ENCODE measurements at places on chromosomes 2 and 18.

- no peak for DNase-seq
These were observed 161.5 kb downstream of the TGIF1 start for GRCh38 chr18:3611313-3612090.

DNA sequence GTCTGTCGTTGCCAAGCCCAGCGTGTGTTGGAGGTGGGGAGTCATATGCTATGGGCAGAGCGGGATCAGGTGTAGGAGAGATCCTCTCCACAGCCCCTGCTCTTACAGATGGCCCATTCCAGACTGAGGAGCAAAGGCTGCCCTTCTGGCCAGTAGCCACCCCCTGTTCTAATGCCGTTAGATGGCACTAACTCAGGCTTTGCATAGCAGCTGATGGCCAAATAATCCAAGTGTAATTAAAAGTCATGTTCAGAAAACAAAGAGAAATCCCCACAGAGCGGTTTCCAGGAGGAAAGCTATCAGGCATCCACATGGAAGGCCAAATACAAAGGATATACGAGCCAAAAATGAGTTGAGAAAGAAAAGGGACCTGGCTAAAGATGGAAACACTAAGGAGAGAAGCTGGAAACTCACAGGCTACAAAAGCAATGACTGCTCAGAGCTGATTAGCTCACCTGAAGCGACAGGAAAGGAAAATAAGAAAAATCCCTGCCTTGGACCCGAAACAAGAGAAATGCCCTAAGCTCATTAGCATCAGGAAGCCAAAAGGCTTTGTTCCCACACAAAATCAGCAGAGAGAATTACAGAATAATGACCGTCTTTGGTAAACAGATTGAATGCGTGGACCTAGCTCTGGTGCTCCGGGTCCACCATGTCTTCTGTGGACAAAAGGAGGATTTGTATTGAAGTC lies 1002.4 kb upstream of the KLHL29 start:
- no peak for DNase-seq

DNA sequence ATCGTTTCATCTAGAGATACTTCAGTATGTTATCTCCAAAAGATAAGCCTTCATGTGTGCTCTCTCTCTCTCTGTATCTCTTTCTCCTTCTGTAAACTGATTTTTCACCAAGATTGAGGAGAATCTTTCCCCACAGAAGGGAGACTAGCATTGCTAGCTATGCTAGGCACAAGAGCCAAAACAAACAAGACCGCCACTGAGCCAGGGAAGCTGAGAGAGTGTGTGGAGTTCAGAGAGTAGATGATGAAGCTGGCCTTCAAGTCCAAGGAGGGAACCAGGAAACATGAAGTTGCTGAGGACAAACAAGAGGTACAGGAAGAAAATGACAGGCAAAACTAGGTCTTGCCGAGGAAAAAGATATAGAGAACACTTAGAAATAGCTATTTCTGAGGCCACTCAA lies 23.4 kb downstream of the DAPL1 start:
- no peak for DNase-seq

GRCh38 chr2:217387776-217388387 lies 528.0 kb upstream of the TNP1 start:
- no peak for DNase-seq

DNA sequence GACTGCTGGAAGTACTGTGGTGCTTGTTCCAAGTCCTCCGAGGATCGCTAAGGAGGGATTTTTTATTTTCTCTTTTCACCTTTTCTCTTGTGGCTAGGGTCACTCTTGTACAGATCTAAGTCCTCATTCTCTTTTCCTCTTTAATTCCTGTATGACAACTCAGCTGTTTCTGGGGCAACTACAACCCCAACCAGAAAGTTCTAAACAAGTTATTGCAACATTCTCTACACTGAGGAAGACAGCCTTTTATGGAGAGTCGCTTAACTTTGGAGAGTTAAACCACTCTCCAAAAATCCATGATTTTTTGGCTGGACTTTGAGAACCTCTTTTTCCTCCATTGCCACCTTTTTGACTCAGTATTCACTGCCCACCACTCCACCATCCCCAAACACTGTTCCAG lies 74.0 kb upstream of the SESTD1 start:
- DNase-seq = no peak

- no peak for DNase-seq
These were observed 76.6 kb downstream of the ALK start for GRCh38 chr2:29844713-29845326.

- no peak for DNase-seq
These were observed 44.1 kb downstream of the ANKRD44 start for GRCh38 chr2:197266477-197266876.

GRCh38 chr2:234674781-234675201 lies 177.9 kb upstream of the ARL4C start:
- DNase-seq = no peak

DNA sequence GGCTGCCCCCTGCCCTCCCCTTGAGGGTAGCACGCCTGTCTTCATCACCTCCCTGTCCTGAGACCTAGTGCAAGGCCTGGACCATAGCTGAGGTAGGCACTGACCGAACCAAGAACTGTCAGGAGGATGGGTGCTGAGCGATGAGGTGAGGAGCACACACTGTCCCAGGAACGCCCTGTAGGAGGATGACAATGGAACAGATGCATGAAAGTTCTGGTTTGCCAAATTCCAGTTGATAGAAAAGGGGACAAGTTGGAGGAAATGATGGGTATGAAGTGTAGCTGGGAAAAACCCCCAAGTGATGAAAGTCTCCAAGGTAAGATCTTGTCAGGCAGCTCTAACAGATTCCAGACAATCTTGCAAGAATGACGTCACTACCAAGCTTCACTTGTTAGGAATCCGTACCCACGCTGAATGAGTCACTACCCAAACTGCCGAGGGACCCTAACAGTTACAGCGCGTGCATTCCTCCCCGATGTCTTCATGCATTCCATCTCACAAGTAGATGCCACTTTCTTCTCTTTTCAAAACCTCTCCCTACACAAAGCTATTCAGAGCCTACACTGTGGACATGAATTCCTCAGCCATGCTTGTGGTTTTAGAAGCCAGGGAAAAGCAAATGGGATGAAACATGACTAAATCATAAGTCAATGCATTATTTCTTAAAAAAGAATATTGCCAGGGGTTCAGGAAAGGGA lies 27.6 kb downstream of the MRPL33 start:
- no peak for DNase-seq

DNA sequence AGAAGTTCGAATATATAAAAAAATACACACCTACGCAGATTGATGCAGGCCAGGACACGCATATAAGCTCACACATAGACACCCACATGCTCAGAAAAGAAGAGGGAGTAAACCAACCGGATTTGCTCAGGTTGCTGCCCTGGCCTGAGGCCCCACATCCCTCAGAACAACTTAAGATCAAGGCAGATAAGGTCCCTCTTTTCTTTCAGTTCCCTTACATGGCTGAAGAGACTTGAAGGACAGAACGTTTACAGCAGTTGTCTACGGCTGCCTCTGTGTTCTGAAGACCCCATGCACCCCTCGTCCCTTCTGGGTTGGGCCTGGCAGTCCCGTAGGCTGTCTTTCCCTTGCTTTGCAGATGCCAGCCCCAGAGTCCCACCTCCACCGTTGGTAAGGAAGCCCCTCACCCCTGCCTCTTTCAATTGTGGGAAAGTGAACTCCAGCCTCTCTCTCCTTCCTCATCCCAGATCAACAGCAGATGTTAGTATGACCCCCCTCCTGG lies 4.3 kb upstream of the NAGK start:
- no peak for DNase-seq

DNA sequence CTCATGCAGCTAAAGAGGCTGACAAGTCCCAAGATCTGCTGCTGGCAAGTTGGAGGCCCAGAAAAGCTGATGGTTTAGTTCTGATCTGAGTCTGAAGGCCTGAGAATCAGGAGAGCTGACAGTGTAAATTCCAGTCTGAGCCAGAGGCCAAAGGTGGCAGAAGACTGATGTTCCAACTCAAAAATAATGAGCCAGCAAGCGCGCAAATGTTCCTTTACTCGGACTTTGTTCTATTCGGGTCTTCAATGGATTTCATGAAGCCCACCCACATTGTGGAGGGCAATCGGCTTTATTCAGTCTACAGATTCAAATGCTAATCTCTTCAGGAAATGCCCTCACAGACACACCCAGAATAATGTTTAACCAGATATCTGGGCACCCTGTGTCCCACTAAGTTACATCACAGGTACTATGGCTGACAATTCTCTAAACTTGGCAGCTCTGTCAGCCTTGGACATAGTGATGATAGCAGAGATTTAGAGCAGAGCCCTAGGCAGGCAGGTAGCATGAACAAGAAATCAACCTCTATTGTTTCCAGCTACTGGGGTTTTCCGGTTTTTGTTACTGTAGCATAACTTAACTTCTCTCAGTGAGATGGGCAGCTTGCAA lies 318.5 kb downstream of the HRH4 start:
- DNase-seq = no peak

DNA sequence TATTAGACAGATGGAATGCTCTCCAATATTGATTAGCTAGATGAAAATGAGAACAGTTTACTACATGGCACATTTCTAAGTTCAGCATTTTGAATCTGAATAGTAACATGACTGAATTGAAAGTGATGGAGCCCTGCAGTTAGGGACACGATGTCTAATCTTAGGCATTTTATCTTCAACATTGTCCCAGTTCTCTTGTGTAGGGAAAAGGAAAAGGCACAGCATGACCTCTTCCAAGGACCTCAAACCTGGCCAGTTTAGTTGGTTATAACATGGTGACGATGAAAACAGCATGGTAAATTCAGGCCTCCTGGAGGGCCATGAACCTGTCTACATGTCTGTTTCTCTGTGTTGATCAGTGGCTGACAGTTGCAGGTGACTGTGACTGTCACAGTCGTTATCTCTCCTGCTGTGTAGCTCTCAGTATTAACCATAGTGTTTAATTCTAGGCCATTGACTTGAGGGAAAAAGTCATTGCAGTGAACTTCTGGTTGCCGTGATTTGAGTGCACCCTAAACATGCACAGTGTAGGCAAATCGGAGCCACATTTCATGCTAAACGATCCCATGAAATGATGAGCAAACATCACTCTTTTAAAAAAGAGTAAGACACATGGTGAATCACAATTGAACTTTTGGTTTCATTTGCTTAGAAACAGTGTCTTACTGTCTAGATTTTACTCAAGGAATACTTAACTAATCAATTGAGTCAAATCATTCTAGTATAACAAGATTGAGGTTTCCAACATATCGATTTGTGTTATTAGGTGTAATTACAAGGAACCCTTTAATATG lies 129.7 kb downstream of the PHLPP1 start:
- peak; percentile 3 for DNase-seq

DNA sequence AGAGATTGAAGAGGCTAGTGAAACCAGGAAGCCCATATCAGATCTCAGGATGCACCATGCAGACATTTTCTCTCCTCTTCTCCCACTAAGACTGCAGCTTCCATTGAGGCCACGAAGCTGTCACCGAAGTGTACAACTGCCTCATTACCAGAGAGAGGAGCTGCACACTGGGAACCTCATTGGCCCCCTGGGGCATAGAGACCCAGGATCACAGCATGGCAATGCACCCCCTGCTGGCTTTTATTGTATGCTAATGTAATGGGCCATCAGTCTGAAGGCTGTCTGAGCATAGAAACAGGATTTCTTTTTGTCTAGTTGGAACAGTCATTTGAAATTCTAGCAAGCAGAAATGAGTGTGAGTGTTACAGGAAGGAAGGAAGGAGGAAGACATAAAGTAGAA lies 861.6 kb upstream of the CELF4 start:
- DNase-seq = no peak

DNA sequence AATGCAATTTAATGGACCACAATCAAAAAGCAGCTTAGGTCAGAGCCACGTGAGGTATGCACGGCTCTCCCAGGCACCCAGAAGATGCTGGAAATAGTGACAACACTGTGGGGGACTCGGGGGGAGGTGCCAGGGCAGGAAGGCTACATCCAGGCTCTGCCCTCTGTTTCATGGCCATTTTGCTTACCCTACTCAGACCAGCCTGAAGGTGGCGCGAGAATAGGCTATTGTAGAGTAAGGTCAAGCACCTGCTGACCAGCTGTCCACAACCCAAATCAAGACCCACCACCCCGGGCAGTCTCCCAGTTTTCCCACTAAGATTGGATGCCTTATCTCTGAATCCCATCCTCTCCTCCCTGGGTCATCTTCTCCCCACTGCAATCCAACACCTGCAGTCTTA lies 115.7 kb downstream of the VIT start:
- DNase-seq = no peak

DNA sequence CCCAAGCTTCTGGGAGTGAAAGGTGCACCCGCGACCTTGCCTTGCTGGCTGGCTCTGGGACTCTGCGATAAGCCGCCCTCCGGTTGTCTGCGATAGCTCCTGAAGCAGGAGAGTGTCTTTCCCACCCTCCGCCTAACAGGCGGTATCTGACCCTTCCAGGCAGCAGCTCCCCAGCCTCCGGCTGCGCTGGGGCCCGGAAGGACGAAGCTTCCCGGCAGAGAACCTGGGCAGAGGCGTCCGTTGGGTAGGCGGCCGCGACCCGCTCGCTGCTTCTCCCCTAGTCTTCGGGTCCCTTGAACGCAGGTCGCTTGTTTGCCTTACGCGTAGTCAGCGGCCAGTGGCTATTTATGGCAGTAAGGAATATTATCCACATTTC lies 446 bp upstream of the RHBDD1 start:
- peak; percentile 10 for DNase-seq

GRCh38 chr2:5394223-5394622 lies 298.0 kb upstream of the SOX11 start:
- DNase-seq = no peak

DNA sequence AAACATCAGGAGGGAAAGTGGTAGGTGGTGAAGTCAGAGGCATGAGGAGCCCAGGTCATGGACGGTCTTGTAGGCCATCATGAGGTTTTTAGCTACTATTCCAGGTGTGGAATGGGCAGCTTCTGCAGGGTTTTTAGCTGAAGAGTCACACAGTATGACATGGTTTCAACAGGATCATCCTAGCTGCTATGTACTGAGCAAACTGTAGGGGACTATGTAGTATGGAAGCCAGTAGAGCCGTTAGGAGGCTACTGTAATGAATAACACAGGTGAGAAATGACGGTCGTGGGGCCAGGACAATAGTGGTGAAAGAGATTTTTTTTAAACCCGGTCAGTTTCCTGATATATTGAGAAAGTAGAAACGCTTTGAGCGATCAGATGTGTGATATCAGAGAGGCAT lies 167.6 kb upstream of the FN1 start:
- DNase-seq = no peak

- DNase-seq = no peak
These were observed 150.3 kb downstream of the SMAD2 start for GRCh38 chr18:47780011-47780725.

GRCh38 chr2:211591426-211591825 lies 947.2 kb downstream of the ERBB4 start:
- DNase-seq = no peak
